ENCODE measurements at places on chromosomes 1 and 21.

GRCh38 chr1:211830055-211830327 lies 572 bp downstream of the LPGAT1 start:
- no peak for DNase-seq

DNA sequence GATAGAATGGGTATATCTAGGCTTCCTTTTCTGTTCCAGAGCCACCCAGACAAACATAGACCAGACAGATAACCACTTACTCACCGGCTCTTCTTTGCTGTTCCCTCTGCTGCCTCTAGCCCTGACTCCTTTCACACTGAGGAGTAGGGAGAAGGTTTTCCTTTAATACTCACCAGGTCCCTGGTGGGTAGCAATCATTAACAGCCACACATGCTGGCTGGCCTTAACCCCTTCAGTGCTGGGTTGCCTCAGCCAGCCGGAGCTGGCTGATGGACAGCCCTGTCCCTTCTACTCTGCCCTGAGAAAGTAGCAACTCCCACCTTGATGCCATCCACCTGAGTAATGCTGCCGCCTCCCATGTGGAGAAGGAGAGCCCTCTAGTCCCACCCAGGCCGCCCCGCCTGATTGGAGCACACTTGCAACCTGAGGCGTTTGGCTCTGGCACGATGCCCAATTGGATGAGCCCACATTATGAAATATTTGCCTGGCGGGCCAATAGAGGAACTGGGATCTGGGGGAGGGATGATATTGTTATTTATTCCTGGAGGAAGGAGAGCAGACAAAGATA lies 71.6 kb downstream of the PLEKHA6 start:
- no peak for DNase-seq

DNA sequence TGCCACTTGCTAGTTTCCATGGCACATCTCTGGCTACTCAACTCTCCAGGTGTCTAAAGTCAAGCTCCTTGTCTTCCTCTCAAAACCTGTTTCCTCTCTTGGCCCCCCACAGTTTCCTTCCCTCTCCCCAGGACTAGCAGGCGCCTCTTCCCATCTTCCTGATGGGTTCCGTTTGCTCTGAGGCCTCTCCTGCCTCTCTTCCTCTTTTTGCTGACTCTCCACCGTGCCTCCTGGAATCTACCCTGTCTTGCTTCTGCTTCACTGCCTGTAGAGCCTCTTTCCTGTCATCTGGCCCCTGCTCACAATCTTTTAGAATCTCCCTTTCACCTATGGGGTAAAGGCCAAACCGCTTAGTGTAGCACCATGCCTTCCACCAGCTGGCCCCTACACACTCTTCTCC lies 21.8 kb upstream of the LHX4 start:
- DNase-seq: no peak

- no peak for DNase-seq
These were observed 23.1 kb downstream of the EIF2D start for GRCh38 chr1:206589206-206589605.

DNA sequence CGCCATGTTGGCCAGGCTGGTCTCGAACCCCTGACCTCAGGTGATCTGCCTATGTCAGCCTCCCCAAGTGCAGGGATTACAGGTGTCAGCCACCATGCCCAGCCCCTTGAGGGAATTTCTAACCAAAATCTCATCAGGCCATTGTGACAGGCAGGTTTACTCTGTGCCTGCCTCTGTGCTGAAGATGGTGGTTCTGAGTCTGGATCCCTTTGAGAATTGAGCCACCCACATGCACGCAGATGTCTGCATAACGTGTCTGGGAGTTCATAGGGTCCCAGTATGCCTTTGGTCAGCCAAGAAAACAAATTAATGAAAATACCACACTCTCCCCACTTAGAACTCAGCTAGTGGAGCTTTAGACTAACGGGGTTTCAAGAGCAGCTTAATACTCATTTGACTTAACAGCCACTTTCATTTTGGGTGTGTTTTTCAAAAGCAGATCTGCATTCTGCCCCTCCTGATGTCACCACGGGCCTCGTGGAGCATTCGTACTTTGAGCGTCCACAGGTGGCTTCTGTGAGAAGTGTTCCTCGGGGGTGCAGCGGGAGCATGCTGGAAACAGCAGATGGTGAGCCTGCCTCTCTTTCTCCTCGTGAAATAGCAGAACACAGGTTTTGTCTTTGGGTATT lies 45.3 kb downstream of the DIP2A start:
- no peak for DNase-seq

DNA sequence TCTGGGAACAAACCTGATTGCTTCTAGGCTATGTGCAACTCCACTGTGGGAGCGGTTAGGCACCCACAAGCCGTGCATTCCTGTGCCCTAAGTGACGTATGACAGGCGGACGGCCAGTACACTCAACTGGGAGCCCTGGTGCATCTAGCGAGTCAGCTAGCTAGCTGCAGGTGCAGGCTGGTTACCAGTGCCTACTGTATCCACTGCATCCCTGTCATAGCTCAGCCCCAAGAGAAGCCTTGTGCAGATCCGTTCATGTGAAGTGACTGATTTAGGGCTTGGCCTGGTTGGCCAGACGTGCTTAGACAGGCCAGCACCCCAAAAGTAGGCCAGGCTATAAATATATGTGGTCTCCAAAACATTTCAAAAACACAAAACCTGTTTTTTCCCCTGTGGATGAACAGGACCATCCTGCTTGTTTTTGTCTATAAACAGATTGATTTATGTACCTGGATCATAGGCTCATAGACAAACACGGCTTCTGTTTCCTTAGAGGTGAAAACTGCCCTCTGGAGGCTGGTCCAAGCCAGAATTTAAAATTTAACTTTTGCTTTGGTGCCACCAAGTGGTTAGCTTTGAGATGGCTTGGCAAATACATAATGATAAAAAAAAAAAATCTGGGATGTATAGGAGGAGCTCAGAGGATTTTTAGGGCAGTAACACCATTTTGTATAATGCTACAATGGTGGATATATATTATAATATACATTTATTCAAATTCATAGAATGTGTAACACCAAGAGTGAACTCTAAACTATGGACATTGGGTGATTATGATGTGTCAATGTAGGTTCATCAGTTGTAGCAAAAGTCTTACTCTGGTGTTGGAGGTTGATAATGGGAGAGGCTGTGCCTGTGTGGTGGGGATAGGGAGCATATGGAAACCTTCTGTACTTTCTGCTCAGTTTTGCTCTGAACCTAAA lies 68.5 kb downstream of the GIPC2 start:
- DNase-seq: no peak

DNA sequence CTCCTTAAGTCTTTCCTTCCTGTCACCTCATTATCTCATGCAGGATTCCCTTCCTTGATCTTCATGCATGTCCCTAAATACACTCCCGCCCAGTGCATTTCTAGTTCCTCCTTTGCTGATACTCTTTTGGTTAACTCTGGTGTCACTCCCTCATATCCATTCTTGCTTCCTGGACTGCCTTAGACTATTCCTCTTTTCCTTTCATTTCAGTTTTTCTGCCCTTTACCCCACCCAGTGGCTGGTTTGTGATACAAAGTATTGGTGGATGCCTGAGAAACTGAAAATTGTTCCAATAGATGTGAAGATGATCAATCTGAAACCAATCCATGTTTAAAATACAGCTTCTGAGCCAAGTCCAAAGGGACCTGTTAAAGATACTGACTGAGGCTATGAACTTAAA lies 553.8 kb upstream of the CAMK1G start:
- no peak for DNase-seq

- no peak for DNase-seq
These were observed 36.7 kb upstream of the LRRC8B start for GRCh38 chr1:89487972-89488371.

GRCh38 chr1:2027961-2028583 lies 8.9 kb downstream of the GABRD start:
- no peak for DNase-seq

GRCh38 chr21:44613386-44614155 lies 1.7 kb downstream of the KRTAP10-8 start:
- DNase-seq: no peak

GRCh38 chr1:156682166-156682890 lies 5.1 kb upstream of the NES start:
- no peak for DNase-seq

- DNase-seq: no peak
These were observed 188.6 kb upstream of the SNX7 start for GRCh38 chr1:98472878-98473277.

DNA sequence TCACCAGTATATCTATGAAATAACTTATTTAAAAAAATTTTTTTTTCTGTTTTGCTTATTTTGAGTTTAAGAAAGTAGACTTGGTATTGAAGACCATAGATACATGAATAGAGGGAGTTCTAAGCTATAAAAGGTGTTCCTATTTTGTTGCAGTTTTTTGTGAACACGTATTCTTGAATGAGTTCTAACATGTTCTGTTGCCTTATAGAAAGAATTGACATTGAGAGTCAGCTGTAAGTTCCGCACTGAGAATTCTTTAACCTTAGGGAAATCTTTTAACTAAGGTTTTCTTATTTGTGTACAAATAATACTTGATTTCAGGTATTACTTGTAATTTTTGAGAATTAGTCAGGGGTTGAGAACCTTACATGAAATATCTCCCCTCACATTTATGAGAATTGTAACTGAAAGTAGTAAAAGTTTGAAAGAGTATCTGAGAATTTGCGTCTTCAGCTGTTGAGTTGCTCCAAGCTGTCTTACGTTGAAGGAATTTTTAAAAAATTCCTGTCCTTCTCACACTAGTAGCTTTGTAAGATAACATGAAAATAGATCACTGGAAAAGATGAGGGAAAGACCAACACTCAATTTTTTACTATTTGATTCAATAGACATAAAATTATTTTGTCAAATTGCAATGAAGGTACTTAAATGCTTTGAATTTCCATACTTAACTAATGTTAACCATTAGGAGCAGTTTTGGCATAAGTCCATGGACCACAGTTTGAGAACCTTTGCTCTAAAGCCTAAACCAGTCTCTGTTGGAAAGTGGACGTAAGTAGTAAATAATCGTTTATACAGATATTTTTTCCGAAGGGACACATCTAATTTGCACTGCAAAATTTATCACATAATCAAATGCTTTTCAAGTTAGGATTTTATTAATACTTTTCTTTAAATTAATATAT lies 3.8 kb downstream of the DR1 start:
- no peak for DNase-seq
